ENCODE measurements at places on chromosomes 7 and 10.

DNA sequence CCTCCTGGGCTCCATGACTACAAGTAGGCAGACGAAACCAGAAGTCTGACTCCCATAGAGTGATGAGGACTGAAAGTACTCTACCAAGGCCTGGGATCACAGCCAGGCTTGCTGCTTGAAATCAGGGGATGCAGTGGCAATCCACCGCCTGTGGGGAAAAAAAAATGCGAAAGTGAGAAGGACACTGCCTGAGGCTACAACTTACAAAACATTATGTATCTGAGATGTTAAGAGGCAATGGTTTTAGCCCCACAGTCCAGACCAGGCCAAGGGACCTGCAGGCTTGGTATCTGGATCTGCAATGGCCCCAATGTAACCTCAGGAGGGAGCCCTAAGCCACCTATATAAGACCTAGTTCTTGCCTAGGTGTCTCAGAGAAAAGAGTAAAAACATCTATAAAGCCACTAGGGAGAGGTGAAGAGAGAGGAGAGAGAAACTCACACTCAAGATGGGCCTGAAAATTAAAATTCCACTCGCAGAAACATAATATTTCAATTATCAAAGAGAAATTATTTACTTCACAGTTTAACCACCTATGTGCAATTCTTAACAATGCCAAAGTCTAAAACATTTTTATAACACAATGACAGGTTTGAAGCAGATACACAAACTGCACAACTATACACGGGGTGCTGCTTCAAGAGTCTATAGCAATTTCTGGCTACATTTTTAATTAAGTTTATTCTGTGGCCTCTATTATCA lies 13.9 kb downstream of the DNAJC1 start:
- DNase-seq: peak; percentile 55

GRCh38 chr10:45470098-45471012 lies 96.3 kb downstream of the ALOX5 start:
- DNase-seq: peak; percentile 49

GRCh38 chr7:134396031-134396430 lies 62.9 kb downstream of the AKR1B1 start:
- no peak for DNase-seq

DNA sequence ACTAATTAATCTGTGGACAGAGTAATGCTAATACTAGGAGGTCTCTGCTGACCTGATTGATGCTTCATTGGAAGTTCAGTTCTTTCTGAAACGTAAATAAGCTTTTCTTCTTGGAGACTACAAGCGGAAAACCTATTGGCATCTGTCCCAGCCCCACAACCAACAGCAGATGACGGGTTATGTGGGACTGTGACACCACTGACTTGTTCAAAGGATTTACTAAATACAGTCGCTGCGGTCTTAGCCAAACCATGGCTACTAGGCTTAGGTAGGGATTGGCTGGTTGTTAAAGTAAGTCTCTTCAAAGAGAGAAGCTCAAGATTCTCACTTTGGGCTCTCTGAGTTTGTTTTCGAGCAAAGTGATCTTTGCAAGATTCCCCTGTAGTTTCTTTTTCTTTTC lies 68.3 kb downstream of the HYCC1 start:
- peak; percentile 12 for DNase-seq

DNA sequence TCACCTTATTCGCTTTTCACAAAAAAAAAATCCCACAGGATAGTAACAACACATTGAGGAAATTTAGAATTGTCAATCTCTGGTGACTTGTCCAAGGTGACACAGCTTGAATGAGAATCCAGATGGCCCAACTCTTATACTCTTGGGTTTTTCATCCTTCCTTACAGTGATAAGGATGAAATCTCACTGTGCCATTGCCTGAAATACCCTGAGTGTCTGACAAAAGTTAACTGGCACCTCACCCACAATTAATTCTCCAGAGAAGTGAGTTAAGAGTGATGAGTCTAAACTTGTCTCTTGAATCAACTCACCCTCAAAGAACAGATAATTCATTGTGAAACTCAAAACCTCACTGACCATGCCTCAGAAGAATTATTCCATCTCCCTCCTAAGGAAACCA lies 18.9 kb downstream of the CHRM2 start:
- DNase-seq: no peak

GRCh38 chr7:17307969-17308648 lies 9.7 kb downstream of the AHR start:
- DNase-seq: no peak

GRCh38 chr10:32047881-32048280 lies 8.3 kb downstream of the KIF5B start:
- DNase-seq: no peak

DNA sequence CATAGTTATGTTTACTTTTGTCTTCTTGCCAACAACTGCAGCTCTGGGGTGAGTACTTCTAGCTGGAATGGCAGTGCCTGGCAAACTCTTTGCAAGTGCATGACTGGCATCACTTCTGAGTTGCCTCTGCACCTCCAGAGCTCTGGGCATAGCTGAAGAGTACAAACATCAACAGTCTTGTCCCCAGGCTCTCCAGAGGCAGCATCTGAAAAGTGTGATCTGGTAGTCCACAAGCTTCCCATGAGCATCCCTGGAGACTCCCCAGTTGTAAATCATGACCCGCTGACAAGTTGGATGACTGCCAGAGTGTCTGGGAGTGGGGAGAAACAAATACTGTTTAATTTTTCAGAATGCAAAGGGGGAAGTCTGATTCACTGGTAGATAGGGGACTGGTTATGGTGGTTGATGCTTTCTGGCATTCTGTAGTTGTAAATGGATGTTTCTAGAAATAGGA lies 138.9 kb upstream of the CDK13 start:
- DNase-seq: no peak

DNA sequence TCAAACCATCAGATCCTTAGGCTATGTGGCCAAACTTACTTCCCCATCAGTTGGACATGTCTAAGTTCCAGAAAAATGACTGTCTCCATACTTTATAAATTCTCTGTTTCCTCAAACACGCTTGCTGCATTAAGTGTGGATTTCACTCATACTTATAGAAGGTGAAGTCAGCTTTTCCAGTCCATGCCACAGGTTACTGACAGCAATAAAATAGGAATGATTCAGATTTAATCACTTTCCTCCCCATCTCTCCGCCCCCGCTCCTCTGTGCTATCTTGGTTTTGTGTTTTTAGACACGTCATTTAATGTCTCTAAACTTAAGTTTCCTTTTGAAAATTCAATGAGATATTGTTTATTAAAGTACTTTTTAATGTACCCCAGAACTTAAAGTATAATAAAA lies 1098.0 kb upstream of the C7orf33 start:
- no peak for DNase-seq

All from globus pallidus (tissue), 1 donor.